H9 (cell line): ENCODE measurements at places on chromosomes 1 and 21. TPM values are rescaled to one million over a fixed set of nuclear protein-coding genes. Genes with fewer than 3 reads are reported as not detected.

- H3K27ac ChIP-seq = no peak overlapping the region
- no peaks in the 10 kb centered on the region for H3K27me3 ChIP-seq
- no peaks in the 10 kb centered on the region for H3K36me3 ChIP-seq
Observed at GRCh38 chr1:204848579-204848978, 22.1 kb upstream of the NFASC start.

DNA sequence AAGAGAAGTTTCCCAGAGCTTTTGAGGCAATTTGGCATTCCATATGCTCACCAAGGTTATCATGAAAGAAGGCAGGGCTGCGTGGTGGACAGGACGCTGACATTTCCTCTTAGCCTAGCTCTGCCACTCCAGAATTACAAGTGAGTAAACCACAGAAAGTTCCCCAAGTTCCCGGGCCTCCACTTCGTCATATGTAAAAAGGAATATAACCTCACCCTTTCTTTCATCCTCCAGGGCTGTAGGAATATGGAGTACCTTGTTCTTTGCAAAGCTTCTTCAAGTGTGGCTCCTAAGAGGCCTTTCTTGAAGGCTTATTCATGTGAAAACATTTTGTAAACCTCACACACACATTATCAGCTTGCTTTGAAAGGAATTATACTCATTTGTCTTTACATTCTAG is 210.2 kb downstream of the GREM2 start:
- no peaks in the 10 kb centered on the region for H3K4me1 ChIP-seq
- DNase-seq = no peak
- H3K36me3 ChIP-seq = no peaks in the 10 kb centered on the region
- H3K4me3 ChIP-seq = no peak overlapping the region
- no peaks in the 10 kb centered on the region for H3K27me3 ChIP-seq

GRCh38 chr1:156100205-156100995 is 14.1 kb upstream of the LMNA start:
- H3K27ac ChIP-seq = no peak overlapping the region
- DNase-seq = no peak
- no peak overlapping the region for H3K4me3 ChIP-seq

DNA sequence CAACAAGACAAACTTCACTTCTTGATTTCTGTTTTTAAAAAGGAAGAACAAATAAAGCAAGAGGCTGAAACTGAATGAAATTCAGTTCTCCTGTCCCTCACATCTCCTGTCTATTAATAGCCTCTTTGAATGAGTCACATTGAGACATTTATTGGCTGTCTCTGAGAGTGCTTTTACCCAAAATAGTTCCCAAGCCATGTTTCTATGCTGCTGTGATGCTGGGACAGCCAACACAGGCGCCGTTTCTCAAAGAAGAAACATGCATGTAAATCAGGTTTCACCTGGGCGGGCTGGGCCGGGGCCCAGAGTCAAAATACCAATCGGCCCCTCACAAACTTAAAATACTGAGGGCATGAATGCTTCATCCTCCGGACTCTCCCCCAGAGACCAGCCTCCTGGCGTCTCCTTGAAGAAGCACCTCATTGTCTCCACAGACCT is 105.2 kb downstream of the EDEM3 start:
- no peak overlapping the region for H3K27ac ChIP-seq
- H3K27me3 ChIP-seq = no peaks in the 10 kb centered on the region
- no peaks in the 10 kb centered on the region for H3K4me1 ChIP-seq
- no peak for DNase-seq
- H3K4me3 ChIP-seq = no peak overlapping the region

DNA sequence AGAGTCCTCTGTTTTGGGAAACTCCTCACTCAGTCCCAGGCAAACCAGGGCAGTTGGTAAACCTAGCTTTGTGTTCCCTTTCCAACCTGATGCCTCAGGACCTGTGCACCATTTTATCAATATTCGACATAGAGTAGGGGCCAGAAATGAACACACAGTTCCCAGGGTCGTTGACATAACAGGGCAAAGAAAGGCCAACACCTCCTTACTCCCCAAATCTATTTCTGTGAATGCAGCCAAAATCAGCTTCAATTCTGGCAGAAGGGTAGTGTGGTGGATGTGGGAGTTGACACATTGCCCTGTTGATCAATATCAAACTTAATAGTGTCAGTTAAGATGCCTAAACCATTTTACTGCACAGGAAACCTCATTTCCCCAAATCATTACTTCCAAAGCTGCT is 104.6 kb upstream of the SPATA6 start:
- H3K27ac ChIP-seq = no peak overlapping the region
- no peaks in the 10 kb centered on the region for H3K36me3 ChIP-seq
- H3K4me3 ChIP-seq = no peak overlapping the region
- DNase-seq = no peak

GRCh38 chr1:245094092-245094491 is 60.7 kb upstream of the KIF26B start:
- no peak overlapping the region for H3K27ac ChIP-seq
- no peaks in the 10 kb centered on the region; the same call in none of the 2 replicates for H3K4me1 ChIP-seq
- no peak overlapping the region for H3K4me3 ChIP-seq
- H3K27me3 ChIP-seq = no peaks in the 10 kb centered on the region
- no peak for DNase-seq

DNA sequence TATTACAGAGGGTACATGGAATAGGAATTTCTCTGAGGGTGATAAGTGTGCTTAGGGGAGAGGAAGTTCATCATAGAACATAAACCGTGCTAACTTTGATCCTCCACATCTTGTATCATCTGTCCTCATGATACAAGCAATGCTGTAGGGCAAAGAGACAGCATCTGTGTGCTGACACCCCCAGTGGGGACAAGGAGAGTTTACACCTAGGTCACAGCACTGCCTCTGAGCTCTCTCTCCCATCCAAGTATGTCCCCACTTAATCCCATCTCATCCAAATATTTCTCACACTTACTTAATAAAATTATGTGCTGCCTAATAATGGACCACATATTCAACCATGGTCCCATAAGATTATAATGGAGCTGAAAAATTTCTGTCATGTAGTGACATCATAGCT is 4.3 kb upstream of the TEDDM1 start:
- no peak overlapping the region for H3K27ac ChIP-seq
- DNase-seq = peak; percentile 33
- no peak overlapping the region for H3K4me3 ChIP-seq
- no peaks in the 10 kb centered on the region; the same call in 1 of the 2 replicates for H3K4me1 ChIP-seq
- H3K27me3 ChIP-seq = no peaks in the 10 kb centered on the region

DNA sequence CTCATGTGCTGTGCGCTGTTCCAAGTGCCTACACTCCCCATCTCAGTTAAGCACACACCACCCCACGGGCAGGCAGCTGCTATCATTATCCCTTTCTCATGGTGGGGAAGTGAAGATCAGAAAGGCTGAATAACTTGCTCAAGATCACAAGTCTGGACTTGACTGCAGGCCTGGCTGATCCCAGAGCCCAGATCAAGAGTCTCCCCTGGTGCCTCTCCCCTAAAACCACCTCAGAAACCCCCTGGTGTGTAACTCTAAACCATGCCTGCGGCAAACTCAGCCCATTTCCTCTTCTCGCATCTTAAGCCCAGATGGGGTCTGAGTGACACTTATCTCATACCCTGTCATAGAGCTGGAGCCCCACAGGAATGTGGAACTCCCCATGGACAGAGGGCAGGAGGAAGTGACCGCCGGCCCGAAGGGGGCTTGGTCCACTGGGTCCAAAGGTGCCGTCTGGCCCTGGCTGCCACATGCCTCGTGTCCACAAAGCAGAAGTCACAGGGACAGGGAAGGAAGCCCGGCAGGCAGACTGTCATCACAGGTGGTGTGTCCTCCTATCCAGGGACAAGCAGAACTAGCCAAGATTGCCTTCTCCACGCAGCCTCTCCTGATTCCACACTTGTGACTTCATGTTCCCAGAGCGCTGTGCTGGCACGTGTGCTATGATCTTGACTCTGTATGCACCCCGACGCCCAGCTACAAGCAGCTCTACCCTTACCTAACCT is 92.1 kb downstream of the SYF2 start:
- no peaks in the 10 kb centered on the region for H3K27me3 ChIP-seq
- no peaks in the 10 kb centered on the region; the same call in 1 of the 2 replicates for H3K4me1 ChIP-seq

DNA sequence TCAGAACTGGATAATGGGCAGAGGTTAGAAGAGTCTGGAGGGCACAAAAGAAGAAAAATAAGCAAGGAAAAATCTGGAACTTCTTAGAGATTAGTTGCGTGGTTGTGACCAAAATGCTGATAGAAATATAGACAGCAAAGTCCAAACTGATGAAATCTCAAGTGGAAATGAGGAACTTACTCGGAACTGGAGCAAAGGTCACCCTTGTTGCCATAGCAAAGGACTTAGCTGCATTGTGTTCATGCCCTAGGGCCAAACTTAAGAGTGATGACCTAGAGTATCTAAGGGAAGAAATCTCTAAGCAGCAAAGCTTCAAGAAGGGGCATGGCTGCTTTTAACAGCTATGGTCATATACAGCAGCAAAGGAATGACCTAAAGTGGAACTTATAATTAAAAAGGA is 180.0 kb downstream of the TTLL7 start:
- H3K27ac ChIP-seq = no peak overlapping the region
- H3K36me3 ChIP-seq = no peaks in the 10 kb centered on the region
- H3K4me3 ChIP-seq = no peak overlapping the region
- DNase-seq = no peak
- H3K27me3 ChIP-seq = no peaks in the 10 kb centered on the region
- H3K4me1 ChIP-seq = no peaks in the 10 kb centered on the region

DNA sequence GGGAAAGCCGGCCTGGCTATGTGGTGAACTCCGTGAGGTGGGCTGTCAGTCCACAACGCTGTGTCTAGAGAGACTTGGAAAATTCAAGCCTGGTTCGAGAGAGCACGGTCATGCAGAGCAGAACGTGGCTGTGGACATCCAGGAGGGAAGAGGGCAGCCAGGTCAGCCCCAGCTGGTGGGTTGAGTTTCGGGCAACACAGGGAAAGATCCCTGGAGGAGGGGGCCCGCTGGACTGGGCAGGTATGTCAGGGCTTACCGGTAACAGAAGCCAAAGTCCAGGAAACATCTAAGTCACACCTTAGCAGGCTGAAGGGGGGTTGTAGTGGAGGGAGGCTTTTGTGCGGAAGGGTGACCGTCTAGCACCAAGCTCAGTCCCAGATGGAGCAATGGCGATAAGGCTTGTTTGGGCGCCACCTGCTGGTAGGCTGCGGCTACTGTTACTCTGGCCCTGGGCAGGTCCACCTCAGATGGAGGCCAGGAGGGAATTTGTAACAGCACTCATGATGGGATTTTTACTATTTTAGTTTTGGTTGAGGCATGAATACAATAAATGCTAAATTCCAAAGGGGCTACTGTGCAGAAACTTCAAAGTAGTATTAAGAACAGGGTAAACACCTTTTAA is 143.3 kb upstream of the ZNF644 start:
- no peak overlapping the region for H3K27ac ChIP-seq
- H3K4me1 ChIP-seq = no peaks in the 10 kb centered on the region
- no peaks in the 10 kb centered on the region for H3K36me3 ChIP-seq
- no peak overlapping the region for H3K4me3 ChIP-seq
- no peaks in the 10 kb centered on the region for H3K27me3 ChIP-seq

GRCh38 chr21:43268086-43268803 is 99.4 kb downstream of the CRYAA start:
- H3K4me3 ChIP-seq = no peak overlapping the region
- no peaks in the 10 kb centered on the region for H3K4me1 ChIP-seq
- no peaks in the 10 kb centered on the region for H3K36me3 ChIP-seq
- no peak overlapping the region for H3K27ac ChIP-seq
- no peak for DNase-seq
- no peaks in the 10 kb centered on the region for H3K27me3 ChIP-seq

- H3K36me3 ChIP-seq = no peaks in the 10 kb centered on the region
- H3K4me1 ChIP-seq = no peaks in the 10 kb centered on the region
- DNase-seq = no peak
Observed at GRCh38 chr1:43313771-43314170, 13.0 kb downstream of the TIE1 start.

GRCh38 chr1:65505547-65506300 is 85.3 kb downstream of the LEPR start:
- H3K4me1 ChIP-seq = no peaks in the 10 kb centered on the region; the same call in 1 of the 2 replicates
- H3K4me3 ChIP-seq = no peak overlapping the region
- H3K27me3 ChIP-seq = no peaks in the 10 kb centered on the region
- H3K36me3 ChIP-seq = no peaks in the 10 kb centered on the region
- DNase-seq = no peak
- no peak overlapping the region for H3K27ac ChIP-seq

SPRR2F gene
- total RNA-seq = not detected in 2 replicates

SAMD11 gene
- 13.5 and 15.7 TPM in 2 replicates for total RNA-seq
